Activated CD4-positive, CD25-positive, alpha-beta regulatory T cell (primary cell): ENCODE measurements at places on chromosomes 1 and 21.

DNA sequence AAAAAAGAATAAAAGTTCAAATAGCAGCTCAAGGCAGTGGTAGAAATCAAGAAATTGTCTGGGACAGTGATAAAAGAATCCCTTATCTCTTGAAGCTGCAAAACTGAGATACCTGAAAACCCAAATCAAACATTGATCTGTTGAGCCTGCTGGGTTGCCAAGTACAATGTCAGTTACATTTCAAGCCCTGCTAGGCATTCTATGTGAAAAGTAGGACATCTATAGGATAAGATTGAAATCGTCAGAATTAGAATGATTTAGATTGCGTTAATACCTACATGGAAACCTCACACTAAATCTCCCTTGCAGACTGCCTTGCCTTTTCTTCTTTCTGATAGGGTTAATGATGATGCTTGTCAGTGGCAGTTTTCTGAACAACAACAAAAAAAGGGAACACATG lies 1684.4 kb upstream of the B3GALT2 start:
- no peak for DNase-seq

- DNase-seq = no peak
These were observed 101.5 kb upstream of the IFFO2 start for GRCh38 chr1:19057784-19058475.

DNA sequence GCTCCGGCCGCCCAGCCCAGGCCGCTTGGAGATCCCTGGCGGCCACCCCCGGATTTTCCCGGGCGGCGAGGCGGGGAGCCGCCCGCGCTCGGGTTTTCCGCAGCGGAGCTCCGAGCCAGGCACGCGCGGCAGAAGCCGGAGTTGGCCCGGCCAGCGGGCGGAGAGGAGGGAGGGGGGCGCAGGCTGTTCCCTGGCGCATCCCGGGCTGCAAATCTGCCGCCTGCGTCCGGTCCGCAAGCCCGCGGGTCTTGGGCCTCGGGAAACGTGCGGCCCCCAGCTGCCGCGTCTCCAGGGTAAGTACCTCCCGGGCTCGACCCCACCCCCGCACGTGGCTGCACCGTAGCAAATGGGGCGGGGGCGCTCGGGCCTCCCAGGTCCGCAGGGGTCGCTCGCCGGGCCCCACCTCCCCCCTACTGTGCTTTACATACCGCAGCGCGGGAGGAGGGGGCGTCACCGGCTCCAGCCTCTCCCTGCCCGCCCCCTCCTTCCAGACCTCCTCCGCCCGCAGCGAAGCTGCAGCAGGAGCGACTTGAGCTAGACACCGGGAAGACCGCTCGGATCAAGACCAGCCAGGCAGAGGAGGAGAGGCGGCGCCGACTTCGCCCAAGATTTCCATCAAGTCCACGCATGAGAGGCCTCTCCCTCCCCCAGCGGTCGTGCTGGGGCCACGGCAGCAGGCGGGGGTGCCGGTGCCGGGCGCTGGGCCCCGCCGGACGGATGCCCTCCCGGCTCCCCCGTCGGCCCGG lies 1.6 kb downstream of the TMEM200B start:
- DNase-seq = no peak

GRCh38 chr1:84971957-84972356 lies 25.0 kb downstream of the MCOLN2 start:
- no peak for DNase-seq

DNA sequence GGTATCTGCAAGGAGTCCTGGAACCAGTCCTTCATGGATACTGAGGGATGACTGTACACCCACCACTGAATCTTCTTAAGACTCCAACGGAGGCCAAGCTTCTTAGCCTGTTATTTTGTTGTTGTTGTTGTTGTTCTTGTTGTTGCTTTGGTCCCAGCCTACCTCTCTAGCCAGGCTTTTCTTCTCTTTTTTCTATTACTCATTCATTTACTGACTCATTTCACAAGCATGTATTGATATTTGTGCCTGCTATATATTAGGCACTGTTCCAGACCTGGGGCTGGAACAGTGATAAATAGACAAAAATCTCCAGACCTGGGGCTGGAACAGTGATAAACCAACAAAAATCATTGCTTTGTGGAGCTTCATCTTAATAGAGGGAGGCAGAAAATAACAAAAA lies 20.4 kb downstream of the CENPF start:
- no peak for DNase-seq

GRCh38 chr21:36127250-36127904 lies 7.5 kb upstream of the CBR3 start:
- DNase-seq = no peak
